CD8-positive, alpha-beta memory T cell (primary cell): ENCODE measurements at places on chromosomes 3 and 15. TPM values are rescaled to one million over a fixed set of nuclear protein-coding genes. Genes with fewer than 3 reads are reported as not detected.

GRCh38 chr3:133901083-133901482 lies 5.4 kb upstream of the RAB6B start:
- H3K27ac ChIP-seq = no peak overlapping the region
- no peak overlapping the region for H3K4me3 ChIP-seq
- H3K36me3 ChIP-seq = no peaks in the 10 kb centered on the region
- DNase-seq = no peak
- H3K27me3 ChIP-seq = peaks cover 5% of the 10 kb centered on the region
- H3K4me1 ChIP-seq = no peaks in the 10 kb centered on the region

- H3K27me3 ChIP-seq = no peaks in the 10 kb centered on the region
Measured at GRCh38 chr15:70200511-70201424, 103.1 kb upstream of the TLE3 start.

DNA sequence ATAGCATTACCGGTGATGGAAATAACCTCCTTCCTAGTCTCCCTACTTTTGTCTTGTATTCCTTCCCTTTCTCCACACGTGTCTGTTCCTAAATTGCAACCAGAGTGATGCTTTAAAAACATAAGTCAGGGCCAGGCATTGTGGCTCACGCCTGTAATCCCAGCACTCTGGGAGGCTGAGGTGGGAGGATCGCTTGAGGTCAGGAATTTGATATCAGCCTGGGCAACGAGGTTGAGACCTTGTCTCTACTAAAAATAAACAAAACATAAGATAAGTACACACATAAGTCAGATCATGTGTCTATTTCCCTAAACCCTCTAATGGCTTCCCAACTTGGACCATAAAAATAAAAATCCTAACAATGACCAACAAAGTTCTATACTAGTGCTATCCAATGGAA lies 18.4 kb downstream of the ARMC8 start:
- no peak overlapping the region for H3K4me3 ChIP-seq
- H3K27me3 ChIP-seq = no peaks in the 10 kb centered on the region
- H3K27ac ChIP-seq = no peak overlapping the region

DNA sequence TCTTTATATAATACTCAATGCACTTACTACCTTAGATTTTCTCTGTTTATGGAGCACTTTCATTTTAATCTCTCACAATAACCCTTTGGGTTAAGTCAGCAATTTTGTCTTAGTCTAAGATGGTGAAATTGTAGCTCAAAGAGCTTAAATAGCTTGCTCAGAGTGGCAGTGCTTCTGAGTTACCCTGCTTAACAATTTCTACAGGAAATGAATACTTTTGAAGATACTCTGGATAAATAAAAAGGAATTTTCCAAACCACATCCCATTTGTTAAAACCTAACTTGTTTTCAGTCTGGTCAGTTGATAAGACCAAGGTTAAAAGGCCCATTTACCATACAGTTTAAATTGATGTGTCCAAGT lies 37.2 kb downstream of the HMG20A start:
- no peak overlapping the region for H3K27ac ChIP-seq
- no peak overlapping the region for H3K4me3 ChIP-seq
- no peaks in the 10 kb centered on the region for H3K27me3 ChIP-seq

- H3K36me3 ChIP-seq = no peaks in the 10 kb centered on the region
- no peak for DNase-seq
- H3K4me1 ChIP-seq = no peaks in the 10 kb centered on the region
- H3K27ac ChIP-seq = no peak overlapping the region
Measured at GRCh38 chr3:162936706-162937105, 1440.1 kb downstream of the OTOL1 start.

DNA sequence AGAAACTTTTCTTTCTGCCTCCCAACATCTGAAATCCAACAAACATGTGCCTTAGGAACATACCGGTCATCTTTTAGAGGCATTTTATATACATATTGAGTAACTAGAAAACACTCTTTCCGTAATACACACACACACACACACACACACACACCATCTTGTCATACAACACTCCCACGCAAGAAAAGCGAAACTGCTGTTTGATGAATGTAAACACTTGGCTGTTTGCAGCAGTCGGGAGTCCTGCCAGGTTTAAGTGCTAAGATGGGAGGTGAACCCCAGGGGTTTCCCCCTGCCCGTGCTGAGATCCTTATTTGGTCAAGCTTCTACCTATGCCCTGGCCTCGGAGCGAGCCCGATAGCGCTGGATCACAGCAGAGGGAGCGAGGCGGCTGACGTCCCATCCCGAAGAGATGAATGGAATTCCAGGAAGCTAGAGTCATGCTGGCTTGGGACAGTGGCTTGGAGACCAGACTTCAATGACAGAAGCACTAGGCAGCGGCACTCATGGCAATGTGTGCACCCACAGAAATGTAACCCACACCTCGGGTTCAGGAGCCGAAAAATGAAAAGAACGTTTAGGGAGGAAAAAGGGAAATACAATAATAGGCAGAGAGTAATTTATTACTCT lies 1.3 kb upstream of the THBS1 start:
- H3K27ac ChIP-seq = no peak overlapping the region
- peaks cover 14% of the 10 kb centered on the region for H3K27me3 ChIP-seq
- DNase-seq = no peak
- H3K36me3 ChIP-seq = no peaks in the 10 kb centered on the region
- H3K4me1 ChIP-seq = peaks cover 6% of the 10 kb centered on the region

- H3K27me3 ChIP-seq = no peaks in the 10 kb centered on the region
- H3K36me3 ChIP-seq = no peaks in the 10 kb centered on the region
- H3K4me3 ChIP-seq = no peak overlapping the region
- H3K27ac ChIP-seq = no peak overlapping the region
- no peak for DNase-seq
Measured at GRCh38 chr15:57477736-57478522, 101.6 kb downstream of the CGNL1 start.

- no peak overlapping the region for H3K4me3 ChIP-seq
- no peak for DNase-seq
- H3K4me1 ChIP-seq = no peaks in the 10 kb centered on the region
- H3K27ac ChIP-seq = no peak overlapping the region
- no peaks in the 10 kb centered on the region for H3K36me3 ChIP-seq
Measured at GRCh38 chr3:108528459-108529252, 18.3 kb upstream of the MYH15 start.

DNA sequence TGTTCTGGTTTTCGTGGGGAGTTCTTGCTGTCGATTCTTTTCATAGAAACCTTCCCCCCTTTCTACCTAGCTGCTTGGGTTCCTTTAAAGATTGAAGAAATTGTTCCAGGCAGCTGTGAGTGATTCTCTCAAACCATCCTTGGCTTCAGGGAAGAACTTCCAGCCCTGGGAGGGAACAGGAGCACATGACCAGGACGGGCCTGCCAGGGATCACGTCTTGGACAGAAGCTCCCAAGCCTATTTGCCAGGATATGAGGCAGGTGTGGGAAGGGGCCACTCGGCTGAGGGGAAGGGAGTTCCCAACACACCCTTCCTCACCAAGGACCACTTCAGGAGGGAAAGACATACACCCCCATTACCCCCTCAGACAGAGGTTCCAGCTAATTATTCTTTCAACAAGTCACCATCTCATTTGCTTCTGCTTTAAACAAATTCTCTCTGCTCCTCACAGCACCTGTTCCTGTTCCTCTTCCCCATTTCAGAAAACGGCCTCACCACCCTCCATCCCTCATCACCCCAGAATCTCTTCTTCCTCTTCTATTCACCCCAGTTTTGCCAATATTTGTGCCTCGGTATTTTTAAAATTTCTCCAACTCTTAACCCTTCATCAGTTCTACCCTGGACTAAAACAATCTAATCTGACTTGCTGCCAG lies 62.5 kb downstream of the WHAMM start:
- H3K4me1 ChIP-seq = no peaks in the 10 kb centered on the region
- no peak for DNase-seq
- no peaks in the 10 kb centered on the region for H3K36me3 ChIP-seq

GRCh38 chr15:76100361-76100760 lies 40.6 kb downstream of the TMEM266 start:
- no peaks in the 10 kb centered on the region for H3K36me3 ChIP-seq
- H3K27ac ChIP-seq = no peak overlapping the region
- no peak for DNase-seq

DNA sequence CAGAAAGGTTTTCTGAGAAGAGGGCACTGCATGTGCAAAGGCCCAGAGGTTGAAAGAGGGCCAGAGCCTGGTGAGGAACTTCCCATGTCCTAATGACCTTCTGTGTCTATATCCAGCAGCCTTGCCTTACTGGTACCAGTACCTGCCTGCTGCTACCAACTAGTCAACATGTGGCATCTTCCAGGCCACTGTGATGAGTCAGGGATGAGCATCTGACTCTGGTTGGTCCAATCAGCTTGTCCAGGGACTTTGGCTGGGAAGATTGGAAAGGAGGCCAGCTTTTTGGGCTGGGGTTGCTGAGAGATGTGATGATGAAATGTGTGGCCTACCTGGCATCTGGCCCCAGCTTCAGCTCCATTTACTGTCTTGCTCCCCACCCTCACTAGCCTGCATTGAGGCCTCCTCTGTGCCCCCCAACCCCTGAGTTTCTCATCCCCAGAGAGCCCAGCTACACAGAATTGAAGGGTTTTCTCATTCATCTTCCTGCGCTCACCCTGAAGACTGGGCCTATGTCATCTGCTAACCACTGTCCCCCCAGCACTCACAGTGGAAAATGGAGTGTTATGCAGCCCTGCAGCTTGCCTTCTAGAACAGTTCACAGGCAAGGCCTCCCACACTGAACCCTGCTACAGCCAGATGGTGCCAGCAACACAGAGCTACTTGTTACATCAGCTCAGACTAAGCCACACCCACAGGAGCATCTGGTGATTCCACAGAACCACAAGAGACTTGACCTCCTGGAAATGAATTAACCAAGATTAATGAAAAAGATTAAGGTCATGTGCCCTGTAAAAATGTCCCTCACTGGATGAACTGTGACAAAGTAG lies 1.3 kb upstream of the TWF2 start:
- peak overlapping the region; percentile 83 for H3K27ac ChIP-seq
- DNase-seq = peak; percentile 61
- H3K36me3 ChIP-seq = no peaks in the 10 kb centered on the region
- peak overlapping the region; percentile 96 for H3K4me3 ChIP-seq
- peaks cover 80% of the 10 kb centered on the region for H3K4me1 ChIP-seq
- no peaks in the 10 kb centered on the region for H3K27me3 ChIP-seq

GRCh38 chr15:77791941-77792340 lies 159.2 kb upstream of the LINGO1 start:
- no peaks in the 10 kb centered on the region for H3K36me3 ChIP-seq
- H3K27ac ChIP-seq = no peak overlapping the region
- DNase-seq = no peak
- H3K4me1 ChIP-seq = no peaks in the 10 kb centered on the region
- H3K4me3 ChIP-seq = no peak overlapping the region

- DNase-seq = no peak
- no peak overlapping the region for H3K27ac ChIP-seq
- no peaks in the 10 kb centered on the region for H3K4me1 ChIP-seq
- H3K4me3 ChIP-seq = no peak overlapping the region
- H3K27me3 ChIP-seq = no peaks in the 10 kb centered on the region
Measured at GRCh38 chr15:43808960-43809678, 8.7 kb downstream of the HYPK start.

- peak overlapping the region; percentile 75 for H3K27ac ChIP-seq
- H3K36me3 ChIP-seq = peaks cover 7% of the 10 kb centered on the region
- peak; percentile 64 for DNase-seq
- no peaks in the 10 kb centered on the region for H3K27me3 ChIP-seq
Measured at GRCh38 chr15:31347067-31347975, 20.7 kb downstream of the KLF13 start.

- H3K4me1 ChIP-seq = no peaks in the 10 kb centered on the region
- H3K27me3 ChIP-seq = no peaks in the 10 kb centered on the region
Measured at GRCh38 chr3:140186421-140186920, 251.5 kb downstream of the CLSTN2 start.

- DNase-seq = no peak
- no peaks in the 10 kb centered on the region for H3K27me3 ChIP-seq
- no peak overlapping the region for H3K4me3 ChIP-seq
- no peaks in the 10 kb centered on the region for H3K36me3 ChIP-seq
- no peaks in the 10 kb centered on the region for H3K4me1 ChIP-seq
Measured at GRCh38 chr3:54845551-54845950, 82.3 kb downstream of the LRTM1 start.

DNA sequence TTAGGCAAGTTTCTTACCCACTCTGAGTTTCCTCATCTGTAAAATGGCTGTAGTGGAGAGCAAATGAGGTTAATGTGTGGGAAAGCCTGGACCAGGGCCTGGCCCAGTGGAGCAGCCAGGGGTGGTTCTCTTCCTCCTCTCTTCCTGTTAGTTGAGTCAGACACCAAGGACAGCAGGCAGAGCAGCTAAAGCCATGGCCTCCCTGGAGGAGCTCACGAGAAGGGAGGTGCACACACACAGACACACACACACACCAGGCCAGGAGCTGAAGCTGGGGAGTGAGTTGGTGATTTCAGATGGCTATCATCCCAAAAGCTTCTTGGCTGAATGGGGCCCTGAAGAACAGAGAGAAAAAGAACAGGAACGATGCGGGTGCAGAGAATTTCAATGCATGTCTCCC lies 33.2 kb upstream of the TSPAN3 start:
- no peak overlapping the region for H3K27ac ChIP-seq
- no peak overlapping the region for H3K4me3 ChIP-seq
- no peak for DNase-seq
- H3K36me3 ChIP-seq = no peaks in the 10 kb centered on the region
- H3K27me3 ChIP-seq = no peaks in the 10 kb centered on the region

- no peak overlapping the region for H3K4me3 ChIP-seq
- no peaks in the 10 kb centered on the region for H3K27me3 ChIP-seq
Measured at GRCh38 chr3:21390136-21390535, 360.9 kb downstream of the ZNF385D start.

DNA sequence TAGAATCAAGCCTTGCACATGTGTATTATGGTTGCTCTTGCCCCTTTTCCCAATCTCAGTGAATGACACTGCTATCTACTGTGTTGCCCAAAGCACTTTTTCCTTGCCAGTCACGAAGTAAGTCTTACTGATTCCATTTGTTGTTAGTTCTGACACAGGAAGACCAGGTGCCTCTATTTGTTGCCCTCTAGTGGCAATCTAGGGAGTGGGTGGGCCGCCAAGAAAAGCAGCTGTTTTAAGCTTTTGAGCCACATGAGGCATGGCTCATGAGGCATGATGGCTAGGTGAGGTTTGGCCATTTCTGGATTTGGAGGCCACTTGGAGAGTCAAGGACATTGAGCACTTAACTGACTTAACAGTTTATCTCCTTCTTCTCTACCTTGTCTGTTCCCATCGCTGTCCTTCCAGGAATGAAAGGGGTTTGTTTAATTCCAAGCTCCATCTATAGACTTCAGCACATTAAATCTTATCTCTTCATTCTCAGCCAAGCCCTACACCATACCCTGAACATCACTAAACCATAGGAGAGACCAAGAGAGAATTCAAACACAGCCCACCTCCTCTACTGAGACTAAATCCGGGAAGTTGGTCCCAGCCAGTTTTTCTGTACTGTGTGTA lies 103.1 kb downstream of the HCN4 start:
- no peak overlapping the region for H3K27ac ChIP-seq
- H3K4me1 ChIP-seq = no peaks in the 10 kb centered on the region
- no peak overlapping the region for H3K4me3 ChIP-seq
- no peaks in the 10 kb centered on the region for H3K36me3 ChIP-seq
- peak; percentile 63 for DNase-seq
- H3K27me3 ChIP-seq = no peaks in the 10 kb centered on the region

- no peaks in the 10 kb centered on the region for H3K27me3 ChIP-seq
- no peak for DNase-seq
- H3K4me3 ChIP-seq = no peak overlapping the region
Measured at GRCh38 chr15:89105147-89105546, 16.9 kb downstream of the ABHD2 start.

Gene DPH6
- total RNA-seq = 9.6 TPM

Gene ATG3
- 80.4 TPM for total RNA-seq

Gene MEX3B
- total RNA-seq = 0.60 TPM

Gene NR1I2
- total RNA-seq = 0.35 TPM

Gene LRRC2
- total RNA-seq = 0.04 TPM

Gene VEPH1
- total RNA-seq = not detected

Gene CLSTN2
- total RNA-seq = not detected

Gene SH2D7
- not detected for total RNA-seq

Gene GOLGA6D
- not detected for total RNA-seq
